ENCODE measurements at places on chromosomes 2 and 18. TPM values are rescaled to one million over a fixed set of nuclear protein-coding genes. Genes with fewer than 3 reads are reported as not detected.

- no peak for DNase-seq
Observed at GRCh38 chr2:10390369-10390801, 57.7 kb downstream of the ODC1 start.

- no peak for DNase-seq
Observed at GRCh38 chr18:32252141-32252860, 62.5 kb downstream of the MEP1B start.

PPP1R7 gene
- 40.6 TPM for total RNA-seq

- DNase-seq = no peak
Observed at GRCh38 chr2:68365087-68365486, at the start of gene PLEK. Gene PLEK, plus strand, starts transcription at chr2:68365282. Its CDS starts 70 bp downstream, at chr2:68365352.

- DNase-seq = no peak
Observed at GRCh38 chr2:74571058-74571457, 16.5 kb downstream of the DOK1 start.

GRCh38 chr18:25648716-25649260 lies 296.8 kb upstream of the ZNF521 start:
- no peak for DNase-seq

- no peak for DNase-seq
Observed at GRCh38 chr2:15780234-15780633, 160.1 kb upstream of the MYCN start.

- no peak for DNase-seq
Observed at GRCh38 chr2:191386938-191387536, 141.8 kb downstream of the MYO1B start.

TWSG1 gene
- total RNA-seq = 73.6 TPM

DNA sequence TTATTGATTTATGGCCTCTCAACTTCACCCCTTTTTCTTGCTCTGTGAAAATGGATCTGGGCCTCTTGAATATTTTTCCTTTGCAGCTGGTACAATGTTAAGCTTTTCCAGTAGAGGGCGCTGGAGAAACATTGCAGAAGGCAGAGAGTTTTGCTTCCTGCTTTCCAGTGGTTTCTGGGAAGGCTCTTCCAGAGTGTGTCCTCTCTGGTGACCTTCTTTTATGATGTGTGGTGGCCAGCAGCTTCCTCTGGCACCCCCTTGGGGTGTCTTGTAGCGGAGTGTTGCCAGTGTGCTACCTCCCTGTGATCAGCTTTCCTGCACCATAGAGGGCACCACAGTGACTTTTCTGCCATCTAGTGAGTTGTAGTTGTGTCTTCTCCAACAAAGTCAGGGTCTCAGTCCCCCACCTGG lies 25.4 kb upstream of the MGAT5 start:
- DNase-seq = no peak

DNA sequence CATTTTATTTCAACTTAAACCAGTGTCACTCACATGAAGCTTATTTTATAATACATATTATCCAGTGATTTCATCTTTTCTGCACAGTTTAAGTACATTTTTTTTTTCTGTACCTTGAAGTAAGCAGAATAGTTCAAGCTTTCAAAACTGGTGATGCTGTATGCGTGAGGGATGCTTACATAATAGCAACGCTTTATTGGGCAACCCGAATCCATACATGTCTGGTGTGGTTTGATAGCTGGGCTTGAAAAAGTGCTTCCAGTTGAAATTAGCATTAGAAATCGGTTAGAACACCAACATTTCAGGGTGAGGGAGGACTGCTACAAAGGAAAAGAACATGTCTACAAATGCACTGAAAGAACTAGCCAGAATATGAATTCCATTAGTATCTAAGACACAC lies 117.4 kb downstream of the MBP start:
- no peak for DNase-seq

UGT1A8 gene
- total RNA-seq = not detected

DNA sequence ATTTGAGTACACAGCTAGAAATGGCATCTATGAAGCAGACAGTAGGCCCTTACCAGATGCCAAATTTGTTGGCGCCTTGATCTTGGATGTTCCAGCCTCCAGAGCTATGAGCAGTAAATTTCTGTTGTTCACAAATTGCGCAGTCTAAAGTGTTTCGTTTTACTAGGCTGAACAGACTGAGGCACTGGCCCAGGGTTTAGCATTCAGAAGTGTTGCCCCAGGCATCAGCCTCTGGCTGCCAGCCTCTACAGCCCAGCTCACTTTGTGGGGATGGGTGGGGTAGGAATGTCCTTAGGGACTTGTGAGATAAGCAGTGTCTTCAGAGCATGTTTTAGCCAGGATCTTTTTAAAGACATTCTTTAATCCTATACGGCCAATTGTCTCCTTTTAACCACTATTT lies 51.5 kb upstream of the MGAT5 start:
- DNase-seq = no peak

- DNase-seq = peak; percentile 29
Observed at GRCh38 chr18:8471372-8471771, 137.9 kb upstream of the RAB12 start.

- DNase-seq = no peak
Observed at GRCh38 chr2:181466661-181467576, 9.7 kb downstream of the ITGA4 start.

GRCh38 chr2:85873679-85874078 lies 15.1 kb downstream of the ST3GAL5 start:
- DNase-seq = no peak

DNA sequence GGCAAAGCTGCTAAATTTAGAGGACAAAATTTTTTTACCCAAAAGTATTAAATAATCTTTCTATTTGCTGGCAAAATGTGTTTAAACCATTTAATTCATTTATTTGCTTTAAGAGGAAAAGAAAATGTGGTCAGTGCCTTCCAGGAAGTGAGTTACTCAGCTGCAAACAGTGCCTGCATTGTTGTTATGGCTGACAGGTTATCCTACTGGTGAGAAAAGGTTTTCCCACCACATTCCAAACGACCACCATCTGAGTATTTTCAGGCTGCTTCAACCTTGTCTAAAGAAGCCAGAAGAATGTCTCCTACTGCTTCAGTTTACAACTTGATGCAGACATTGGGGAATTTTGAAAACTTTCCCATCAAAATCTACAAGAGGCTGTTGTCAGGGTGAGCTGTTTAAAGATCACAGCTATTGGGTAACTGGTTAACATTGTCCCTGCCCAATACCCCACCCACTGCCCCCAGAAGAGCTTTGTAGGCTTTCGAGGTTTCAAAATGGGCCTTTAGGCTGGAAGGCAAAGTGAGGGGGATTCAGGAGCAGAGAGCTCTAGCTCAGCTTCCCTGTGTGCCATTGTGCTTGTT lies 461.3 kb upstream of the FANCL start:
- no peak for DNase-seq

DNA sequence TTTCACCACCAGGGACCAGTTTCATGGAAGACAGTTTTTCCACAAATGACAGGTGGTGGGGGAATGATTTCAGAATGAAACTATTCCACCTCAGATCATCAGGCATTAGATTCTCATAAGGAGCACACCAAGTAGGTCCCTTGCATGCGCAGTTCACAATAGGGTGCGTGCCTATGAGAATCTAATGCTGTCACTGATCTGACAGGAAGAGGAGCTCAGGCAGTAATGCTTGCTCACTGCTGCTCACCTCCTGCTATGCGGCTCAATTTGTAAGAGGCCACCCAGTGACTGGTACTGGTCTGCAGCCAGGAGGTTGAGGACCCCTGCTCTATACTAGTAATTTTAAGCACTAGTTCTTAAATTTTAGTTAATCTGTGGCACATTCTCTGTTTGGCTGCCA lies 107.8 kb downstream of the IKZF2 start:
- no peak for DNase-seq

DNA sequence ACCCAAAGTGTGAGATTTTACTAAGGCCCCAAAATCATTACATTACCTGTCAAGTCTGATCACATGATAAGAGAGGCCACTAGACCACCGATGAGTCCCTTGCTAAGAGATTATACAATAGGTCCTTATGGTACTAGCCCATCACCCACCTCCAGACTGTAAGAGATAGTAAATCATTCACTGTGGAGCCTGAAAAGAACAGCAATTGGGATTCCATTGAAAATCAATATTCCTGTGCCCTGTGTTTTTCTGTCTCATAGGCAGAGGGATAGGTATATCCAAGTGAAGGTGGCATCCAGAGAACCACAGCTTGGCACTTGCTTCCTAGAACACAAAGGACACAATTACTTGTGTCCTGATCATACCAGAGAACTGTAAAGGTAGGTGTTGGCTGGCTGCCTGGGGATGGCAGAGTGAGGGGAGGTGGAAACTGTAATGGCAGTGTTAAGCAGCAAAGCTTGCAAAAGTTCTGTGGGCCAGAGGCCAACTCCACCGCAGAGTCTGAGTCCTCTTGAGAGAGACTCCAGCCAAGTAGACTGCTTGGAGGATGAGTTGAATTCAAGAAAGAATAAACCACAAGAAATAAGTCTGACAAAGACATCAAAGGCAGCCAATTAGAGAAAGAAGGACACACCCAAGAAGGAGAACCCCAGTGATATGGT lies 102.0 kb upstream of the PIEZO2 start:
- no peak for DNase-seq

C2orf80 gene
- total RNA-seq = 15.7 TPM

DNA sequence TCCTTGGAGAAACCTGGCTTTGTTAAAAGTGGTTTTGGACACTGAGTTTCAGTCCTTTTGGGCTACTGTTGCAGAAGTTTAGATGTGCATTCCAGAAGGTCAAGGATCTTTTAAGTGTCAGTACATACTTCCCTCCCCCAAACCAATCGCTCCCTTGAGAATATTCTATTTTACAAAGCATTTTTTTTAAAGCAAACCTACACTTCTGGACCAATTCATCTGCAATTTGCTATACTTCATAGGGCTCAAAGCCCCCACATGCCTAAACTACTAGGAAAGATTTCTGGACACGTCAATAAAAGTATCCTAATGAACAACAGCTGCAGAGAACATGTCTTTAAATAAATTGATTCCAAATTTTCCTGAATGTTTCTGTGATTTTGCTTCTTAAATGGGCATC lies 157.6 kb downstream of the RDH14 start:
- DNase-seq = no peak

GRCh38 chr2:200479692-200480265 lies 30.1 kb downstream of the KCTD18 start:
- no peak for DNase-seq
